ENCODE measurements at places on chromosomes 6 and 20.

DNA sequence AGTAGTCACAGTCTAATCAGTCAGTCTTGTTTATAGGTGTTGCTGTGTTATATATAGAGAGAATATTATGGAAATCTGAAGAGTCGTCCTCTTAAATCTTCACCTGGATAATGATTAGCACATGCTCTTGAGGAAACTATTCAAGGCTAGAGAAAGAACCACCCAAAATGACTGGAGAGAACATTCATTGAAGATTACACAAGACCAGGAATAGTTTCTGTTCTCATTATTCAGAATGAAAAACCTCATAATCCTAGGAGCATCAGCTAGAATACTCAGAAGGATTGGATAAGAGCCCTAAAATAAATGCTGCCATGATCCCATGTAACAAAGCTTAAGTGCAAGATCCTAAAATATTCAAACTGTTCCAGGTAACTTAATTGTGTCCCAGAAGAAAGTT, 278.2 kb upstream of the PREP start:
- no peak for DNase-seq

GRCh38 chr20:23254034-23254433, 96.6 kb upstream of the NXT1 start:
- no peak for DNase-seq

DNA sequence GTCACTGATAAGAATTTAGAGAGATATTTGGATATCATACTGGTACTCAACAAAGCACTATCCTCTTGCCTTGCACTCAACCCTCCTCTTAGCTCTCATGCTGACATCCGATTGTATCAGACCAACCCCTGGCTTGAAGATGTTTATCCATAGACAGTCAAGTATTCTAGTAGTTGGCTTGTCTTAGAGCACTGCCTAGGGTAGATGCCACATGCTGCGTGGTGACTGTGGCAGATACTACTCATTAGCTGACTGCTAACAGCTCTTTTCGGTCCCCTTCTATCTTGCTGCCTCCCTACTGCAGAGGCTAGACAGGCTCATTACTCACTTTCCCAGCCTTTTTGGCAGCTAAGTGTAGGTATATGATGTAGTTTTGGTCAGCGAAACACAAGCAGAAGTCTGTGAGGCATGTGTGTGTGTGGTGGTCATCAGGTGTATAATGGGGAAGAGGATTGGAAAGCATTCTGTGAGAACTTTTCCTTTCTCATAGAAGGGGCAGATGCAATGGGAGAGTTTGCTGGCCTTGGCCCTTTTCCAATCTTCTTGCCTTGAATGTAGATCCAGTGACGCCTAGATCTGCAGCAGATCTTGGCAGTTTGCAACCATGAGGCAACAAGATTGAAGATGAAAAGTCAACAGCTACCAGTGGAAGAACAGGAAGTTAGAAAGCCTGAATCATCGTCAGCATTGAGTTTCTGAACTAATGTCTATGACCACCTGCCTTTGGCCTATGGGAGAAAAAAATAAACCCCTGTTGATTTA, 4.4 kb upstream of the IFNGR1 start:
- no peak for DNase-seq

- DNase-seq: no peak
Measured at GRCh38 chr6:97231911-97232310, 51.1 kb downstream of the MMS22L start.

Measured in activated CD8-positive, alpha-beta memory T cell treated with anti-CD3 and anti-CD28 coated beads for 1 hour (primary cell).